NCI-H2107 (cell line): ENCODE measurements at places on chromosomes 3 and 15.

GRCh38 chr15:90561344-90562244 lies 31.9 kb downstream of the CRTC3 start:
- DNase-seq: no peak

GRCh38 chr15:61634837-61635236 lies 405.7 kb upstream of the RORA start:
- no peak for DNase-seq

GRCh38 chr3:25214034-25214433 lies 214.0 kb upstream of the RARB start:
- DNase-seq: no peak

DNA sequence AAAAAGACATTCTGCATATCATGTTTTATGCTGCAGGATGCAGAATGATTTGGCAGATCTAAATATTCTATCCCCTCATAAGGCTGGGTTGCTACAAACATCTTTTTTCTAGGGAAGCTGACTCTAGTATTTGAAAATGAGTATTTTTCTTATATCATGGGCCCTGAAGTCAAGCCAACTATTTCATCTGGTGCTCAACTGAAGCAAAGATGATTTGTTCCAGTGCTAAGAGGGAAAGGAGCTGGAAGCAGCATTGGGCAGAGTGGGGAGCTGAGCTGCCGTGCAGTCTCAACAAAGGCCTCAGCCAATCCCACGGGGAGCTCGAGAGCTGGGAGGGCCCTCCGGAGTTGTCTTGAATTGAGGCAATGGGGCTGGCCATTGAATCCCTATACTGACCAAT lies 155.3 kb upstream of the SLCO3A1 start:
- no peak for DNase-seq

DNA sequence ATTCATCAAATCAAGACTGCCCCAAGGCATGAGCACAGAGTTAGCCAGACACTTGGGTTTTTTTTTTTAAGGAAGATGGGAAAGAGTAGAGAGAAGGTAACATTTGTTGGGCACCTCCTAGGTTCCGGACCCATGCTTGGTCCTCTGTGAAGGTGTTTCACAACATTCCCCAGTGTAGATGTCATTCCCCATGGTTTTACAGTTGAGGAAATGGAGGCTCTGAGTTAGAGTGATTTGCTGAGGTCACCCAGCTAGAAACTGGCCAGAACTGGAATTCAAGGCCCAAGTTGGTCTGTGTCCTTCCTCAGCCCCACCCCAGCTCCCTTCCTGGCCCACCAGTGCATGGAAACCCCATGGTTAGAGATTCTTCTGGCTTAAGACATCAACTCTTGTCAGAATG lies 19.9 kb downstream of the WNT7A start:
- no peak for DNase-seq

GRCh38 chr15:60419753-60420152 lies 22.0 kb upstream of the ANXA2 start:
- no peak for DNase-seq

GRCh38 chr3:8494327-8494726 lies 7.3 kb upstream of the LMCD1 start:
- DNase-seq: no peak

DNA sequence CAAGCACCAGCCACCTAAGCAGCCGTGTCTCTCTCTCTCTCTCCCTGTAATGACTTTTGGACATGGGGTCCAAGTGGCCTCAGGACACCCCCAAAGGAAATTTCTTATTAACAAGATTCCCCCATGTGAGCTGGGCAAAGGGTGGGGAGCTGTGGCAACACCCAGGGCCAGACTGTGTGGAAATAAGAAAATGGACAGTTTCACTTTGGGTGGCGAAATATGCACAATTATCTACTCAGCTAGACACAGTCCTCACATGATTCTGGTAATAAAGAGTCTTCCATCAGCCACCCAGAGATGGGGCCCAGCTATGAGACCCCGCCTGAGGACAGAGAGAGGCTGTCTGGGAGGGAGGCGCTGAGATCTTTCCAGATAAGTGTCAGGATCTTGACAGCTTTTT lies 96.8 kb upstream of the TPM1 start:
- DNase-seq: no peak

DNA sequence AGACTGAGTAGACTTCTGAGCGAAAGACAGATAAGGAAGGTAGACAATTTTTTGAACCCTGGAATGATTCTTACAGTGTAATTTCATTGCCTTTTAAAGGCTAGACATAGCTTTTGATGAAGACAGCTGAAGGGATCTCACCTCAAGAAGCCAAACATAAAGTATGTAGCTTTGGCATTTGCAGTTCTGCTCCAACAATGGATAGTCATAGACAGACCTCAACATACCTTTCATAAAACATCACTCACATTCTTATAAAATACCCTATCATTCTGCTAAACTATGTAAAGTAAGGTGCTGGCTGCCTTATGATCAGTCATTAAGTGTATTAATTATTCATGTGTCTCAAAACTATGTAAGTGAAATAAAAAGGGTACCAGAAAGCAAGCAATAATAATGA lies 70.0 kb downstream of the UBE3A start:
- no peak for DNase-seq

DNA sequence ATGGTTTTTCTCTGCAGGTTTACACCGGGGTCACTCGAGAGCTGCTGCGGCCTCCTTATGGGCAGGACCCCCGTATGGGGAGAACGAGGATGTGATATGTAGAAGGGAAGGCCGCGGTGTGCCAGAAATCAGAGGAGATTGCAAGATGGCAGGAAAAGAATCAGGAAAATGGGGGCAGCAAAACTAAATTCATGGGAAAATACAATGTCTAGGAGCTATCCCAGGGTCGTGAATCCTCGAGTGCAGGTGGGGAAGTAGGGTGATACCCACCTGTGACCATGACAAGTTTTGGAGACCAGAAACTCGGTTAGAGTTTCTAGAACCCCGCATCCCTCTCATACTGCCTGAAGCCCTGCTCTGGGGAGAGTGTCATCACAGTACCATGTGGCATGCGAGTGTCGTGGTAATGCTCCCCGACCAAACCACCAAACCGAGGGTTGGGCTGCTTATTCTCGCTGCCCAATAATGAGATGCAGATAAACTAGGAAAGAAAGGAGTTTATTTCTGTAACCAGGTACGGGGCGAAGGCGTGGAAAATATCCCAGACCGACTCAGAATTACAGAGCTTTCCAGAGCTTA lies 781 bp downstream of the TRNT1 start:
- DNase-seq: no peak

DNA sequence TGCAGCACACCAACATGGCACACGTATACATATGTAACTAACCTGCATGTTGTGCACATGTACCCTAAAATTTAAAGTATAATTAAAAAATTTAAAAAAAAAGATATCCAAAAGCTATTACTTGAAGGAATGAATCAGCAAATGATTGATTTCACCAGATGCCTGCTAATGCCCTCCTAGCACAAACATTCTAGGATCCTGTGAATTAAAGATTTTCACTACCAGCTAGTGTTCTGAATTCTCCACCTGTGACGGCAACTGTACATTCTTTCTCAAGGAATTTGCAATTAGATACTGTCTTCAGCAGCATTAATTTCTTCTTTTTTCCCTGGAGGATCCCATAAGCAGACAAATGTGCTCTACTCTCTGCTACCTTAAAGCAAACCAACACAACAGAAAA lies 694.9 kb downstream of the NTRK3 start:
- no peak for DNase-seq

GRCh38 chr3:45988362-45988761 lies 7.3 kb downstream of the FYCO1 start:
- DNase-seq: no peak

DNA sequence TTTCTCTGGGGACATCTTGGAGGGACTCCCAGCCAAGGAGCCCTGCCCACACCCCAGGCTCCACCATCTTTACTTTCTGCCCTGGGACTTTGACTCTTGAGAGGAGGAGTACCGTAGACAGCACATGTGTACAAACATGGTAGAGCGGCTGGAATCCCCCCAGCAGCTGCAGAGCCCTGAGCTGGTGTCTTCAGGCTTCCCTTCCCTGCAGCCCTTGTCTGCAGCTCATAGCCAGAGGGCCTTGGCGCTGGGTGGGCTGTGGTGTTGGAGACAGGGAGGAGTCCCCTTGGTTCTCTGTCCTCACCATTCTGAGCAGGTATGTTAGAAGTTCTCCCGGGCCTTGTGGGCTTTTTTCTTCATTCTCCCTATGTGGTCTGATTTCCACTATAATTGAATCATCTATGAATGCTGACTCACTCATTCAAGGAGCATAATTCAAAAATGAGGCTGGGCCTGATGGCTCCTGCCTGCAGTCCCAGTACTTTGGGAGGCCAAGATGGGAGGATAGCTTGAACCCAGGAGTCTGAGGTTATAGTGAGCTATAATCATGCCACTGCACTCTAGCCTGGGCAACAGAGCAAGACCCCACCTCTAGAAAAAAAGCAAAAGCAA lies 97.8 kb upstream of the MEF2A start:
- DNase-seq: no peak

- no peak for DNase-seq
These were observed 15.9 kb downstream of the MYZAP start for GRCh38 chr15:57607570-57608000.

DNA sequence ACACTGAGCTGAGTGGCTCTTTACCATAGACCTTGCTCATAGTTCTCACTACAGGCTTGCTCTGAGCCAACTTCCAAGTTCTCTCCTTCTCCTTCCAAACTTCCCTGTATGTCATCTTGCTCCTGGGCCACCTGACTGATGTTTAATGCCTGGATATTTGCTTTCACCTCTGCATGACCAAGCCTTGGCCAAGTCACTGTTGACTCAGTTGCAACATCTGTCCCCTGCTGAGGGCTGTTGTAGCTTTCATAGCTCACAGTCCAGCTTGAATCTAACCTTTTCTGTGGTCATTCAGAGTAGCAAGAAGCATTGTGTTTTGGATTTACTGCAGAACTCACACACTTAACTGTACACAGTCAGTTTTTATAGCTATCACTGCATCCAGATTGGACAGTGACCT lies 171.8 kb upstream of the ROPN1 start:
- DNase-seq: no peak

- no peak for DNase-seq
These were observed 268.9 kb upstream of the LYSMD4 start for GRCh38 chr15:100002086-100002620.

DNA sequence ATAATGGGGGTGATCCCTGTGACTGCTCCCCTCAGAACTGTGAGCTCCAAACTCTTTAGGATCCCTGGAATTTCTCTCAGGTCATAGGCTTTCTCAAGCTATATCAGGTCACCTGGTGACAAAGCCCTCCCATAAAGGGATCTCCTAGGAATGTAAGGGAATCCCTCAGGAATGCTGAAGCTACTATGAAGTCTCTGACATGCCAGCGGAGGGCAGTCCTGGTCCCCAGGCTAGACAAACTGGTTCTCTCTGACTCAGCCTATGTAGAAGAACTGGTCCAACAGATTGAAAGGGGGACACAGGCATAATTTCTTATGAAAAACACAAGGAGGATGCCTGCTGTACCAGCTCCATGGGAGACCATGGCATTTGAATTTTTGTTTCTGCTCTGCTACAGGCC lies 6.7 kb downstream of the LPCAT4 start:
- DNase-seq: no peak

GRCh38 chr3:155233213-155233612 lies 60.3 kb downstream of the STRIT1 start:
- no peak for DNase-seq

DNA sequence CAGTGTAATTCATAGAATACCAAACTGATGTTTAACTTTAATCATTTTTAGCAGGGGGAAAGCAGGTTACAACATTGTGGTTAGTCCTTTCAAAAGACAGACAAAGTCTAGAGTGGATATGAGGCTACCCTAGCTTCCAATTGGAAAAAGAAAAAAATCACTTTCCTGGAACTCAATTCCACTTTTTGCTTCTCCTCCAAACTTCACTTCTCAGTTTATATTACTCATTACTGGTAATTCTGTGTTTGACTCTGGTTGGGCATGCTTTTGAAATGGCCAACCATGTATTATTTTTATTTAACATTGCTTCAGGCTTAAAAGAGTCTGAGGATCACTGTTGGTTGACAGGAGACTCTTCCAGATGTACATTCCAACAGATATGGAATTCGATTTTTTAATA lies 84.8 kb downstream of the RAP2B start:
- DNase-seq: no peak

GRCh38 chr3:78969483-78969882 lies 798.3 kb downstream of the ROBO1 start:
- no peak for DNase-seq

DNA sequence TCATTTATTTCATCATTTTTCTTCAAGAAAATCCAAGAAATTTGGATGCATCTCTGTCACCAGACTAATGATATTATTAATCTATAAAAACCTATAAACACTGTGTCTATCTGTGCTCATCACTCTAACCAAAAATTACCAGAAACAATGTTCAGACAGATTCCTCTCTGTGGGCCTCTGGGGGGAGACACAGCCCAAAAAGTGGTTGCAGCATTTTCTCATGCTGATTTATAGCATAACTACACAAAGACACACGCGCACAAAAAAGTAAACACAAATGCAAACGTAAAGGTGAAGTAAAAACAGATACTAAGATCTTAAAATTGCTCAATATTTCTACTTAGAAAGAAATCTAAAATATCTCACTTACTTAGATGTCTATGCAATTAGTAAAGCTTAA lies 976.0 kb downstream of the GBE1 start:
- no peak for DNase-seq

DNA sequence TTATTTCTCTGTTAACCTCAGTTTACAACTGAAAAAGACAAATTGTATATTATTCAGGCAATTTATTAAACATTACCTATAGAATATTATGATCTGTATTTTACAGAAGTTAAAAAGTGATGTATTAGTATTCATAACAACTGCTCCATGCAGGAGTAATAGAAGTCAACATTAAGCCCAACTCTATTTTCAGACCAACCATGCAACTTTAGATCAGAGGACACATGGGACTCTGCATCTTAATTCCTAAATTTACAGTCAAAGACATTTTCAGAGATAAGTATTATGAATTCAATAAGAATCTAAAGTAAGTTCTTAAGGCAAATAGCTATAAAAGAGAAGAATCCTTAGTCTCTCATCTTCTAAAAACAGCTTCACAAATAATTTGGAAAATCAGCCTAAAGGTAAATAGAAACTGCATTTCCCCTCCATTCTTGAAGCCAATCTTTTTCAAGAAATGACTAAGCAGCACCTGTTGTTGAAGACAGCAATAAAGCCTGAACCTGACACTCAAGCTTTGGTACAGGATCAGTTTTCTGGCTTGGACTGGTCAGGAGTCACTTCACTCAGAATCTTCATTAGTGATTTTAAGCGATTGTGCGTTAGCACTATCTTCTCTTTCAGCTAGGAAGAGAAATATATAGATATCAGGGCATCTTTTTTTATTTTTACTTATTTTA lies 23.0 kb downstream of the OIP5 start:
- no peak for DNase-seq
